ENCODE measurements at places on chromosomes 16 and 17. TPM values are rescaled to one million over a fixed set of nuclear protein-coding genes. Genes with fewer than 3 reads are reported as not detected.

Gene CYGB
- 17.7 TPM for total RNA-seq

Gene TBC1D3C
- total RNA-seq: not detected

GRCh38 chr17:673200-673681, 41.4 kb downstream of the VPS53 start:
- no peak for DNase-seq

Gene CACNG4
- not detected for total RNA-seq

Gene TEKT5
- total RNA-seq: not detected

DNA sequence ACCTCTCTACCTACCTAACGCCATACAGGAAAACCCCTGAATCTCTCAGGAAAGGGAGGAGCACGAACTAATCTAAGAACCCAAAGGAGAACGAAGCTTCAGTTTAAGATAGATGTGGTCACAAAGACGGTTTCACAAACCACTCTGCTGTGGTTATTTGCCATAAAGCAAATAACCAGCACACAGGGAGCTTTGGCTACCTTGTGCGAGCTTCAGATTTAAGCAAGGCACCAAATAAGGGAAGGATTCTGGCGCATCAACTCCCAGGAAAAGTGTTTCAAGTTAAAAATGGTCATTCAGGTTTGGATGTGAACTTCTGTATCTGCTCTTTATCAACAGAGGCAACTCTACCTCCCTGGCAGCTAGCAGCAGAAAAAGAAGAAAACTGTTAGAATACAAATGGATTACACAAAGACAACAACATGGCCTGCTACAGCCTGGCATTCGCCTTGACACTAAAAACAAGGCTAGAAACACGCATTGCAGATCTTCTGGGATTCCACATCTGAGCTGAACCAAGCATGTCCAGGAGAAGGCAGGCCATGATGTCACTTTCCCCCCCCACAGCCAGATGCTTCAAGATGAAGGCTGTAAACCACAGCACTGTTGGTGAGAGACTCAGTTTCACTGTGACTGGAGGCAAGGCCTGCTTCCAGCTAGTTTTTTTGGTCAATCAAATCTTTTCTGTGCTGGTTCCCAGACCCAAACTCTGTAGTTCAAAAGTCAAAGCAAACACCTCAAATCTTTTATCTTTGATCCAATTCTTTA, 43.6 kb downstream of the SMG6 start:
- DNase-seq: no peak

Gene MPP2
- total RNA-seq: 10.7 TPM

Gene RNF227
- total RNA-seq: 5.4 TPM

DNA sequence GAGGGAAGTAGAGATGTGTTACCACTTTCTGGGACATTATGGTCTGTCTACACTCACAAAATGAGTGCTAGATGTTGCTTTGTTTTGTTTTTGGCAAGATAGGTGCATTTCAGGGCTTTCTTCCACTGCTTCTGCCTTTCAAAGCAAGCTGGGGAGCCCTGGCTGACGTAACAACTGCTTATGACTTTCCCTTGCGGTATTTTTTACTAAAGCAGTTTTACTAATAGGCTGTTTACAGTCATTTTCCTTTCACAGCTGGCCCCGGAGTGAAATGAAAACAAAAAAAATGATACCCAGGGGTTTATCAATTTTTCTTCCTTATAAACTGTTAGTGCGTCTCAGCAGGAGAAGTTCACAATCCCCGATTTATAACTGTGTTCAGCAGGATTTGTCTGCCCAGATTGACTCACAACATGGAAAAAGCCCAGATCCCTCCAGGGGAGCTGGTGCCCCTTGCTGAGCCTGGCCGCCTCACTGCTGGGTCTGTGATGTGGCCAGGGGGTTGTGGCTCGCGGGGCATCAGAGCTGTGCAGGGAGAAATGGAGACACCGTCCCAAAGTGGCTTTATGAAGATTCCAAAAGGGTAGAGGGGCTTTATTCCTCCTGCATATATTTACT, 184.4 kb upstream of the HS3ST3A1 start:
- no peak for DNase-seq

GRCh38 chr16:74608944-74609343, 2.0 kb upstream of the GLG1 start:
- no peak for DNase-seq

Gene COG4
- 46.7 TPM for total RNA-seq

- DNase-seq: no peak
Observed at GRCh38 chr16:83681381-83681956, 126.3 kb upstream of the HSBP1 start.

Gene MAPK7
- 49.2 TPM for total RNA-seq

- no peak for DNase-seq
Observed at GRCh38 chr16:70342016-70342415, 4.7 kb upstream of the DDX19A start.

GRCh38 chr16:84753412-84754326, 53.9 kb downstream of the USP10 start:
- no peak for DNase-seq

Gene SMIM36
- total RNA-seq: not detected

Gene WWP2
- total RNA-seq: 144 TPM

DNA sequence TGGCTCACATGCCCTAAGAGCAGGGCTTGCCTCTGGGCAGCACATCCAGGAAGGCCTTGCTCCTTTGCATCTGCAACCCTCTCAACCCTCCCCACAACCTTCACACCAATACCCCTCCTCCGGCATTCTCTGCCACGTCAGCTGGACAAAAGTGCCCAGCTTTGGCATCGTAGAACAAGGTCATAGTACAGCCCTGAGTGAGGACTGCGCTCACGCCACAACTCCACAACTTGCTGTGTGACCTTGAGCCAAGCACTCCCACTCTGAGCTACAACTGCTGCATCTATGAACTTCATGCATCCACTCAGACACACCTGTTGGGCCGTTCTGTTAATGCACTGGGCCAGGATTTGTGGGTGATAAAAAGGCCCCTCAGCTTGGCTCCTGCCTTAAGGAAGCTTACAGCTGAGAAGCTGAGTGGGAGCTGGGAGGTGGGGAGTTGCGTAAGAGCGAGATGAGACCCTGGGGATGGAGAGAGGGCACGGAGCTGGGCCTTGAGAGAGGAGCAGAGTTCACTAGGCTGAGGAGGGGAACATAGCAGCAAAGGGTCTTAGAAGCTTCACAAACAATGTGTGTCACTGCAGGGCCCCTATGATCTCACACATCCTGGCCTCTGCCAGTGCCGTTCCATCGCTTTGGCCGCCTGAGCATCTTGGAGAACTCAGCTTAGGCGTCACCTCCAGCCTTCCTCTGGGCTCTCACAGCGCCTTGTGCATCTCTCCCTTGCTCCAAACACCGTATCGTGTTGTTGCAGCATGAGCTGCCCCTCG, 8.6 kb upstream of the MRC2 start:
- DNase-seq: no peak

Measured in thoracic aorta (tissue), 2 donors.